ENCODE measurements at places on chromosomes 7 and 10.
A peak's percentile ranks its signal among the peaks of the same experiment; 100 is the strongest.

GRCh38 chr7:77415476-77415822 lies 700 bp downstream of the GSAP start:
- peak; percentile 64 for DNase-seq

DNA sequence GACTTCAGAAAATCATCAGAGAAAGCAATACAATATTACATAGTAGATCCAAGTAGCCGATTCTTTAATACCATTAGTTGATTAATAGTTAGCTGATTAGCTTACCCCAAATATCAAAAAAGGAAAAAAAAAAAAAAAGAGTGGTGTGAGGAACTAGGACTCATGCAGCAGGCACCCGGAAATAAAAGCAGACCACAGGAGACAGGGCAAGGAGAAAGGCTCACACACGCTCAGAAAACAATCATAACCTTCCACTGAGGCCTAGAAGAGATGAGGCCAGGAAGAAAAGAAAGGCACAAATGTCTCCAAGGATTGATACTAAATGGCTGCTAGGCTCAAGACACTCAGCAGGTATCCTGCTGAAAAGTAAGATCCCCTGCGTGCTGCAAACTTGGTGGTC lies 25.9 kb downstream of the TRDMT1 start:
- DNase-seq: no peak

DNA sequence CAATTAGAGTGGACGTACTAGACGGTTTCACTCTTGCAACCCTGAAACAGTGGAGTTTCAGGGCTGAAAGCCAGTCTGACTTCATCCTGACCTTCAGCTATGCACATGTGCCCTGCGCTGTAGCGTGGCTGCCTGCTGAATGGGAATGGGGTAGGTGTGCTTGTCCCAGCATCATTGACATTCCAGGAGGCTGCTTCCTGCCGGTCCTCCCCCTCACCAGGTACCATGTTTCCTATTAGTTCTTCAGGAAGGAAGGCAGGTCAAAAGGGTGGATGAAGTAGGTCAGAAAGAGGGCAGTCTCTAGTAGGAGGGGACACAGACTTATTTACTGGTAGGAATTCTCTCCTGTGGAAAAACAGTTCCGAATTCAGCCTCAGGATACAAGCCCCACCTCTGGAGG lies 551.8 kb upstream of the GALNT17 start:
- DNase-seq: no peak

- no peak for DNase-seq
Measured at GRCh38 chr7:11256501-11256900, 282.8 kb downstream of the PHF14 start.

DNA sequence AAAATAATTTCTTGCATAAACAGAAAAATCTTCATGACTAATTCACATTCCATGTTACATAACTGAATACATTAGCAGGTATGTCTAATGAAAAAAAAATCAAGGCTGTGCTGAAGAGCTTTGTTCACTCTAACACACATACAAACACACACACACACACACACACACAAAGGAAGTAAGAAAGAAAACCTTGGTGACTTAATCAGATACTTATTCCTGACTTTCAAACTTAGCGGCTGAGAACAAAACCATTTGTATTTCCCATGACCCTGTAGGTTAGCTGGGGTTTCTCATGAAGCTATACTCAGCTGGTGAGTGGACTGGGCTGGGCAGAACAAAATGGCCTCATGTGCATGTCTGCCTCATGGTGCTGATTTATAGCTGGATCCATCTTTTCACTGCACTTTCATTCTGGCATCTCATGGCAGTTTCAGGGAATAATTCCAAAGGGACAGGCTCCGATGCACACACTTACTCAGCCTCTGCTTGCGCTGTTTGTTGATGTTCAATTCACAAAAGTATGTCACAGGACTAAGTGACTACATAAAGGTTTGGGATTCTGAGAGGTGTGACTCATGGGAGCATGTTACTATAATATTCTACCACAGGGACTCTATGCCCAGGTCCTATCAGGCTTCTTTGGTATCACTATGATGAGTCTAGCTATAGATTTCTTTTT lies 161.2 kb downstream of the PCLO start:
- DNase-seq: no peak

- DNase-seq: no peak
Measured at GRCh38 chr7:116862951-116863670, 724 bp downstream of the CAPZA2 start.

GRCh38 chr10:22643775-22644174 lies 70.6 kb downstream of the PIP4K2A start:
- no peak for DNase-seq

- no peak for DNase-seq
Measured at GRCh38 chr10:122206471-122207065, 64.5 kb upstream of the BTBD16 start.

- DNase-seq: no peak
Measured at GRCh38 chr10:58706836-58707235, 194.2 kb downstream of the BICC1 start.

- peak; percentile 40 for DNase-seq
Measured at GRCh38 chr10:74096777-74097176, 53.9 kb downstream of the AP3M1 start.

GRCh38 chr7:25562673-25563182 lies 334.4 kb upstream of the NPVF start:
- DNase-seq: no peak

GRCh38 chr7:3301831-3302618 lies 973 bp downstream of the SDK1 start:
- no peak for DNase-seq

DNA sequence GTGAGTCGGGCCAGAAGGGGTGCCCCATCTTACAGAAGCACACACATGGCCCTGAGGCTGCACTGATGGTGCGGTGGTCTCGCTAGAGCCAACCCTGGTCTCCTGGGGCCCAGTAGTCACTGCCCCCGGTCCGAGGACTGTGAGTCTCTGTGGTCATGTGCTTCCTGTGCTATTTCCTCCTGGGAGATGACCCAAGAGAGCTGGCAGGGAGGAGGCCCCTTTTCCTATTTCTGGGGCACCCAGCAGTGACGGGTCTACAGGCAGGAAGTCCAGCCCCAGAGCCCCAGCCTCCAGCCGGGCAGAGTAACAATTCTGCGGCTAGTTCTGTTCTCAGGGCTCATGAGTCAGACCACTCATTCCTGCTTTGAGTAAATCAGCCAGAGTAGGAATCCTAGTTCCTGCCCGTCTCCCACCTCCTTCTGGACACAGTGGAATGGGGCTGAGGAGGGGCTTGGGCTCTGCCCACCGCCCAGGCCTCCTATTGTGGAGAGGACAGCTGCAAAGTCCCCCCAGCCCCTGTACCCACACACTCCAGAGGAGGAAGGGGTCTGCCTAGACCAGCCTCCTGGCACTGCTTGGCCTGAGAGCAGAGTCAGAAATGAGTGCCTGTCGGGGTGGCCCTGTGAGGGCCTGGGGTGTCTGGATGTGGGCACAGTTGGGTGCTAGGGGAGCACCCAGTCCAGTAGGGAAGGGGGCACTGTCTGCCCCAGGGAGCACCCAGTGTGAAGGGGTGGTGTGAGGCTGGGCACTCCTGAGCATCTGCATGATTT lies 80.5 kb upstream of the PPIF start:
- peak; percentile 78 for DNase-seq

DNA sequence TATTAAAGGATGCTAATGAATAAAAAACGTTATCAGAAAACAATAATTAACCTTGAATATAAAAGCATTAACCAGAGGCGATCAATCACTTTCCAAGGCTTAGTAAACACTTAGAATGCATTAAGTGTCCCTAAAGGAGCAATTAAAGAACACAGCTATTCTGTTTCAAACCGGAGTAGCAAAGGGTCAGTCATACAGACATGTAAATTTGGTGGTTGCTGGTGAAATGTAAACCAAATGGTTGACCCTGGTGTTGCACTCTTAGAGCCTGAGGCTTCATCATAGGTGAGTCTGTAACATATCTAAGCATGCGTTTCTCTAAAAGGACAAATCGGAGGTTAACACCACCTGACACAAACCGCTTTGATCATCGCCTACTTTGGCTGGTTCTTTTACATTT lies 1280.1 kb downstream of the TYW1 start:
- no peak for DNase-seq

DNA sequence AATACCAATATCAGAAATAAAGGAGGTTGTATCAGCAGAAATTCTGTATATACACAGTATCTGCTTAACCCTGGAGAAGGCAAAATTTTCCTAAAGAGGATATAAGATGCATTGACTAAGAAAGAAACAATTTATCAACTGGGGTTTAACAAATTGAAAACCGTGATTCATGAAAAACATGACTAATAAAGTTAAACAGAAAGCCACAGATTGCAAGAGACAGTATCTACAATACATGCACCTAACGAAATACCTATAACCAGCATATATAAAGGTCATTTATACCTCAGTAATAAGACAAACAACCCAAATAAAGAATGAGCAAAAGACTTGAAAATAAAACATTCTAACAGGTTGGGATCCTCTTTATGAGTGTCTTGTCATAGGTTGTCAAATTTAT lies 101.8 kb downstream of the IQUB start:
- DNase-seq: no peak

DNA sequence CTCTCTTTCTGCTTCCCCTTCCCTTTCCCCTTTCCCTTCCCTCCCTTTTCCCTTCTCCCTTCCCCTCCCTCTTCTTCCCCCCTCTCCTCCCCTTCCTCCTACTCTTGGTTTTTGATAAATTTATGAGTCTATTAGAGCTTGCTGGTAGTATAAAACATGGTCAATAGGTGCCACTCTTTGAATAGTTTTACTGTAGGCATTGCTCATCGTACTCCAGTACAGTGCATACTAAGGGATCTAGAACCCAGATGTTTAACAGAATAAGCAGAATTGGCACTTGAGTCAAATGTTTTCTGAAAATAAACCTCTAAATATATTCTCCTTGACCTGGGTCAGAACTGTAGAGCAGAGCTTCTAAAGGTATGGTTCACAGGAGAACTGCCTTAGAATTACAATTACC lies 126.7 kb downstream of the SORCS3 start:
- DNase-seq: no peak

GRCh38 chr10:132975831-132976682 lies 33.7 kb upstream of the CFAP46 start:
- no peak for DNase-seq

GRCh38 chr10:130887170-130887569 lies 424.4 kb downstream of the TCERG1L start:
- no peak for DNase-seq

- no peak for DNase-seq
Measured at GRCh38 chr10:98086837-98087708, 47.4 kb upstream of the R3HCC1L start.

- DNase-seq: no peak
Measured at GRCh38 chr7:88057655-88058054, 123.6 kb downstream of the ADAM22 start.

- DNase-seq: no peak
Measured at GRCh38 chr10:94485094-94485493, 60.5 kb upstream of the HELLS start.

DNA sequence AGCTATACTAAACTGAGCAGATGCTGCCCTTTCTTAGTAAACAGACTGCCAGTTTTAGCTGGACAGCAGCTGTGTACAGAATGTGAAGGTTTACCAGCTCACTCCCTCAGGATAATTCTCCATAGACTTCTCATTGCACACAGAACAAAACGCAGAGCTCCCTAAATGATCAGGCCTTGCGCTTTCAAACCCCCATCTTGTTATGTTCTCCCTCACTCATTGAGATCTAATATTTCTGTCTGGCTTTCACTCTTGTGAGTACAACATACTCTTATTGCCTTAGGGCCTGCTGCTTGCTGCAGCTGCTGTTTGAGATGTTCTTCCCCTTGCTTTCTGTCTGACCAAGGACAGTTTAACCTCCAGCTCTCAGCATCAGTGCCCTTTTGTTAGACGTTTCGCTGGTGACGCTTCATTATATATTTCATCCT lies 17.3 kb downstream of the VWDE start:
- no peak for DNase-seq

- no peak for DNase-seq
Measured at GRCh38 chr10:54470324-54470631, 330.8 kb downstream of the PCDH15 start.

DNA sequence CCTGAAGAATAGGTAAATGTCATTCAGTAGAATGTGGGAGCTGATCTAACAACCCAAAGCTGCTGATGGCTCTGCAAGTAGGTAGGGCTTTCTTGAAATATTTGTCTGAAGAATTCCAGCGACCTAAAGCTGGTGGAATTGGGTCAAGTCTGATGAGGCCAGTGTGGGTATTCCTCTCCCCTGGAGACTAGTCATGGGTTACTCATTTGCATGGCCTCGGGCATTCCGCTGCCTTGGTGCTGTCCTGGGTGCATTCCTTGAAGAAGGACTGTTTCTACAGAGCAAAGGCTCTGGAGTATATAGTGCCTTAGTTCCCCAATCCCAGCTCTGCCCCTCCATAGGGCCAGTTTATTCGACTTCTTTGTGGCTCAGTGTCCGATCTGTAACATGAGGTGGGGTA lies 19.2 kb downstream of the PDK4 start:
- DNase-seq: no peak

DNA sequence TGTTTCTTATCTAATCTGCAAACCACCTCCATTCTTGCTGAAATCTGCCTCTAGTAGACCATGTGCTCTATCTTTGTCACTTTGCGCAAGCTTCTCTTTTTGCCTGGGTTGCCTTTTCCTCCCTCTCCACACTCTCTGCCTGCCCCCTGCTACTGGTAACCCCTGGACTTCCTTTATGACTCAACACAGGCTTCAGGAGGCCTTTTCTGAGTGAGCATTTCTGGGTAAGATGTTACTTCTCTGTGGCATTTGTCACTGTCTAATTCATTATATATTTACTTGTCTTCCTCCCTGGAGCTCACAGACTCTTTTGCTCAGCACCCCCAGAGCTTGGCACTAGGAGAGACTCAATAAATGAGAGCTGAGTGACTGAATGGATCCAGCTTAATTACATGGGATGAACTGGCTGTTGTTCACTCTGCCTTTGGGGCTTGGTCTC lies 8.4 kb downstream of the GOLGA7B start:
- DNase-seq: no peak

- no peak for DNase-seq
Measured at GRCh38 chr10:16440396-16441133, 3.8 kb downstream of the PTER start.

- no peak for DNase-seq
Measured at GRCh38 chr10:71080381-71081228, 131.8 kb upstream of the UNC5B start.

- DNase-seq: no peak
Measured at GRCh38 chr7:42617806-42618457, 293.9 kb downstream of the C7orf25 start.

DNA sequence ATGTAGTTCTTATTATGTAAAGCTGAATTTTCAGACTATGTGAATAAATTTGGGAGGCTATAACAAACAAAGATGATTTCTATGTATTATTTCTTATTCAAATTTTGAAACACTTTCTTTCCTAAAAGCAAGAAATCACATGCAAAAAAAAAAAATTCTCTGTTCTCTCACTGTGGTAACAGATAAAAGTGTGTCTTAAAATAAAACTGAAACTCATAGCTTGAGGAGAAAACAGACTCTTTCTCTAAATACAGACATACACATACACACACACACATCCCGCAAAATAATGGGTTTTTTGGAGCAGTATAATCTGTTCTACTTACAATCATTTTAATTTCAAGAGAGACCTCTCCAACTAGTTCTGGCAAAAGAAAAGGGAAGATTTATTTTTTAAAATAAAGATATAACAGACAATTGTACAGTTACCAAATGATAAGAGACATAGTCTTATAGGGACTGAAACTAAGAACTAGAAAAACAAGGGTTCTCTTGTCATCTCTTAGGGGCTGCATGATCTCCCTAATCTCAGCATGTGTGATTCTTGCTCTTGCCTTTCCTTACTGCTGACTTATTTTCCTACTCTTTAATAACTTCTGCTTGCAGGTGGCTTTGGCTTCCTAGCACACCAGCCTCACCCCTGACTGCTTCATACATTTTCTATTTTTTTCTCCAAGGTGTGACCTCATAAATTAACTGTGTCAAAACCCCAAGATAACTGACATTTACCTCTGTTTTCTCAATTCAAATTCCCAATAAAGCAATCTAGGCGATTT lies 483.5 kb upstream of the POT1 start:
- no peak for DNase-seq
